T-helper 22 cell (primary cell): ENCODE measurements at places on chromosomes 3 and 15.

- DNase-seq: no peak
Observed at GRCh38 chr3:65746848-65747247, 291.9 kb downstream of the MAGI1 start.

GRCh38 chr3:105715372-105715771 lies 153.4 kb downstream of the CBLB start:
- DNase-seq: no peak

DNA sequence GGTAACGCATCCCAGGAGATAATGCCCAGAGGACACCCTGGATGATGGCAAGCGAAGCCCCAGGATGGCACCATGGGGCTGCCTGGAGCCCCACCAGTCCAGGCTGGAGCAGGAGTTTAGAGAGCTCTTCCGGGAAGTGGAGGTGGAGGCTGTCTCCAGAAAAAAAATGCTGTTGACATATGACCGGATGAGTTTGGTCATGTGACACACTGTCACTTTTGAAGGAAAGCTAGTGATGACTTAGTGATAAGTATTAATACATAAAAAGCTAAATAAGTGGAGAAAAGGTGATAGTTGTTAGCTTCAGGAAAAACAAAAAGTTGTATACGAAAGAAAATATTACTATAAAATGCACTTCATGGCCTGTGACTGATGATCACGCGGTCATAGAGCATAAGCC lies 20.0 kb upstream of the MYZAP start:
- no peak for DNase-seq

- no peak for DNase-seq
Observed at GRCh38 chr3:35970793-35971192, 331.5 kb downstream of the ARPP21 start.

- DNase-seq: peak; percentile 52
Observed at GRCh38 chr3:71226565-71227269, 356.8 kb downstream of the FOXP1 start.
